Effector CD4-positive, alpha-beta T cell (primary cell): ENCODE measurements at places on chromosomes 11 and 22.

- no peak for DNase-seq
Measured at GRCh38 chr22:36700711-36701670, 2.6 kb downstream of the CACNG2 start.

DNA sequence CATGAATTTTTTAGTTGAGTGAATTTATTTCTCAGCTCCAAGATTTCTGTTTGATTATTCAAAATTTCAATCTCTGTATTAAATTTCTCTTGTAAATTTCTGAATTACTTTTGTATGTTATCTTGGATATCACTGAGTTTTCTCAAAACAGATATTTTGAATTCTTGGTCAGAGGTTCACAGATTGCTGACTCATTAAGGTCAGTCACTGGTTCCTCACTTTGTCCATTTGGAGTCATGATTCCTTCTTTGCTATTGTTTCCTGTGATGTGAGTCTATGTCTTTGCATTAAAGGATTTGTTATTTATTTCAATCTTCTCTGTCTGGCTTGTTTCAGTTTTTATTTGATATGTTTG is 10.2 kb upstream of the IL17RA start:
- no peak for DNase-seq

DNA sequence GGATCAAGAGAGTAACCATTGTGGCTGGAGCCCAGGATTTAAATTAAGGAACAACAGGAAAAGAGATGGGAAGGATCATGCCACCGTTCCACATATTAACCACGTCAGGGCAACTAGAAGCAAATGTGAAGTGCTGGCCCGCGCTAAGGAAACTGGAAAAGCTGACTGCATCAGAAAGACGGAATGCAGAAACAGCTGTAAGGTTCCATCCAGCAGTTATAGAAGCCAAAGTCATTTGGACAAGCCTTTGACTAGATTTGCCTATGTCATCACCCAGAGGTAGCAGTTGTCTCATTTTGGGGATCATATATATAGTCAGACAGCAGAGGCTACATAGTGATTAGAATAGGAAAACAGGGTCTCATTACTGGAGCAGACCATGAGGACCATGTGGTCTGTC is 43.0 kb upstream of the CRTAM start:
- DNase-seq: no peak

- DNase-seq: no peak
Measured at GRCh38 chr11:61341706-61342105, 8.7 kb downstream of the TKFC start.

GRCh38 chr11:73414977-73415651 is 38.9 kb downstream of the RELT start:
- DNase-seq: no peak
